ENCODE measurements at places on chromosomes 13 and 19.

DNA sequence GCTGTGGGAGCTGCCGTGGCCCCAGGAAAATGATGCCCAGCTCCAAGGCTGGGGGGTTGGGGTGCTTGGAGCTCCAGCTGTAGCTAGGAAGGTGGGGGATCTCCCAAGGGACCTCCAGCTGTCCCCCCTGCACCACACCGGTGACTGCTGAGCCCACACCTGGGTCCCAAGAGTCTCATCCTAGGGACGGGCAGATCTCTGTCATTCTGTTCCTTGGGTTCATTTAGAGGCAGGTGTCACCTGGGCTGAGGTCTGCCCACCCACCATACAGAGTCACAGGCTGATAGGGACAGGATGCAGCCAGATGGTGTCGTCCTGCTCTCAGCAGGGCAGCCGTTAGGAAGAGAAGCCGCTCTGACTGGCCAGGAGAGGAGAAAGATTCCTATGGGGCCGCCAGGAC is 5.3 kb downstream of the F2RL3 start:
- DNase-seq: no peak

GRCh38 chr19:44813070-44813840 is 4.4 kb downstream of the BCAM start:
- DNase-seq: no peak

DNA sequence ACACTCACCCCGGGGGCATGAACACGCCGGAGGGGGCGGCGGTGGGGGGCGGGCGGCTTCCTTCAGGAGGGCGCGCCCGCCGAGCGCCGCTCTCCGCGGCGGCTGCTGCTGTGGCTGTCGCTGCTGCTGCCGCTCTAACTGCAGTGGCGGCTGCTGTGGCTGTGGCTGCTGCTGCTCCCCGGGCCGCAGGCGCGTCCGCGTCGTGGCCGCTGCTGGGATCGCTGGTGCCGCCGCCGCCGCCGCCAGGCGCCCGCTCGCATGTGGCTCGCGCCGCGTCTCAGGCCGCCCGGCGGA is at the start of gene BBC3:
BBC3 (minus strand) TSS at position 279 of the 294 bp plus-strand sequence. CDS start 2,768 bp downstream, outside the sequence.
- no peak for DNase-seq

DNA sequence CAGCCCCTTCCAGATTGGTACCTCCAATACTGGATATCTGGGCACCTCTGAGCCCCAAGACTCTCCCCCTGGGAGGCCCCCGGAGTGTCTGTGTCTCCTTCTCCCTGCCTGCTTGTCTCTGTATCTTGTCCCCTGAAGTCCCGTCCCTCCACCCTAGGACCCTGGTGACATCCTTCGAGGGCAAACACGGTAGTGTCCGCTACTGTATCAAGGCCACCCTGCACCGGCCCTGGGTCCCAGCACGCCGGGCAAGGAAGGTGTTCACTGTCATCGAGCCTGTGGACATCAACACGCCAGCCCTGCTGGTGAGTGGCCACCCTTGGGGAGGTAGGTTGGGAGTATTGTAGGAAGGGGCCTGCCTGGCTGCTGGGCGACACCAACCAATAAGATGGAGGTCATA is 844 bp downstream of the ARRDC2 start:
- no peak for DNase-seq

GRCh38 chr13:23984546-23984945 is 87.2 kb upstream of the C1QTNF9B start:
- DNase-seq: no peak
